Adrenal gland (tissue), 19 donors: ENCODE measurements at places on chromosomes 2 and 18. TPM values are rescaled to one million over a fixed set of nuclear protein-coding genes. Genes with fewer than 3 reads are reported as not detected.

UGT1A3 gene
- total RNA-seq, result not detected

CEP192 gene
- total RNA-seq, result 14.2 TPM

PARD3B gene
- total RNA-seq, result 6.8 TPM

TNS1 gene
- total RNA-seq, result 302 TPM

MYO7B gene
- 0.42 TPM for total RNA-seq

CDH2 gene
- 113 TPM for total RNA-seq

CYTIP gene
- 5.5 TPM for total RNA-seq

TXNDC2 gene
- not detected for total RNA-seq

IL1RN gene
- not detected for total RNA-seq

ZNF532 gene
- total RNA-seq, result 30.4 TPM

GREB1 gene
- 2.8 TPM for total RNA-seq

MBD1 gene
- total RNA-seq, result 72.5 TPM

CAPN14 gene
- not detected for total RNA-seq

CSRNP3 gene
- total RNA-seq, result 4.0 TPM

REG1B gene
- not detected for total RNA-seq

SERPINB7 gene
- 0.11 TPM for total RNA-seq

ZNF397 gene
- total RNA-seq, result 29.3 TPM

CD8B2 gene
- total RNA-seq, result not detected

FZD7 gene
- total RNA-seq, result 4.9 TPM

LYG1 gene
- total RNA-seq, result not detected

PROC gene
- total RNA-seq, result not detected

XIRP2 gene
- not detected for total RNA-seq
